ENCODE measurements at places on chromosomes 2 and 18.
A peak's percentile ranks its signal among the peaks of the same experiment; 100 is the strongest.

- DNase-seq, result no peak
These were observed 78.9 kb downstream of the MAP4K4 start for GRCh38 chr2:101776172-101777043.

GRCh38 chr18:3912705-3913104 is 462.7 kb downstream of the TGIF1 start:
- peak; percentile 43 for DNase-seq

DNA sequence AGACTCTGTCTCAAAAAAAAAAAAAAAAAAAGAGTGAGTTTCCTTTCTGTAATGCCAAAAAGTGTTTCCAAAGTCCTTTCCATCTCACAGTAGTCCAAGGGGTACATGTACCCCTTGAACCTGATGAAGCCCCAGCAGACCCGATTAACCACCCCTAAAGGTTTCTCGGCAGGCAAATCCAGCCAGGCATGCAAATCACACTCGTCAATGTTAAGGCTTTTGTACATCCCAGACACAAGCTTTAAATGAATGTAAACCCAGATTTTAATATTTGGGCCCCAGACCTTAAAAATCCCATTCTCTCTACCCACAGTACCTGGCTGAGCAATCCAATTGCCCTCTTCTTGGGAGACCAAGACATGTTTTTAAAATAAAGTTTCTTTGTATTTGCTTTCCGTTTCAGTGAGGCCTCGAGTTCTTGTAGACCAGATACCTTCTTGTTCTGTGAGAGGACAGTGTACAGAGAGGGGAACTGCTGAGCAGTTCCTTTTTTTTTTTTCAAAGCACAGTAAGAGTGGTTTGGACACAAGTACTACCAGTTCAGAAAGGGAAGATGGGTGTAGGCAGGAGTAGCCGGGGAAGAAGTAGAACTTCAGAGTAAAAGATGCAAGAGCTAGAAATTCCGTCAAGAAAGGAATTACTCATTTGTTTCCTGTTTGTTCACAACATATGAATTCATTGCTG is at the start of gene NLRC4:
NLRC4 (minus strand) TSS at position 465 of the 684 bp plus-strand sequence. CDS start 8,111 bp downstream, outside the sequence.
- no peak for DNase-seq

DNA sequence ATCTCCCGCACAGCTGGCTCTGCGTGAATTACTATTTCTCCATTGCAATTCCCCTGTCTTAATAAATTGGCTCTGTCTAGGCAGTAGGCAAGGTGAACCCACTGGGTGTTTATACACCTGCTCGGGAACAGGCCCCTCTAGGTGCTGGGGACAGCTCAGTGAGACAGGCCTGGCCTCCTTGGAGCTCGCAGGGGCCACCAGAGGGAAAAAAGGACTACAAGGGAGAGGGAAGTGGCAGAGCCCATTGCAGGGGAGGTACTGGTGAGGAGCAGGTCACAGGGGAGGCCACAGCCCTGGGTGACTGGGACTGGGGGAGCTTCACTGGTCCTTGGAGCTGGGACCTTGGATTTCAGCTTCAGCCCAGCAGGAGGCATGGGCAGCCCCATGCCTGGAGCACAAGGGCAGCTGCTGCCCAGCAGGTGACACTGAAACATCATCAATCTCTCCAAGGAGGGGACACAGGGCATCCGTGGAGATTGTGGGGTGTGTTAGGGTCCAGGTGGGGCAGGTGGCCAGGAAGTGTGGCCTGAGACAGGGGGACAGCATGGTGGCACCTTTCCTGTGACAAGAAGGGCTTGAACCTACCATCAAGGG is 31.2 kb downstream of the NGEF start:
- no peak for DNase-seq

DNA sequence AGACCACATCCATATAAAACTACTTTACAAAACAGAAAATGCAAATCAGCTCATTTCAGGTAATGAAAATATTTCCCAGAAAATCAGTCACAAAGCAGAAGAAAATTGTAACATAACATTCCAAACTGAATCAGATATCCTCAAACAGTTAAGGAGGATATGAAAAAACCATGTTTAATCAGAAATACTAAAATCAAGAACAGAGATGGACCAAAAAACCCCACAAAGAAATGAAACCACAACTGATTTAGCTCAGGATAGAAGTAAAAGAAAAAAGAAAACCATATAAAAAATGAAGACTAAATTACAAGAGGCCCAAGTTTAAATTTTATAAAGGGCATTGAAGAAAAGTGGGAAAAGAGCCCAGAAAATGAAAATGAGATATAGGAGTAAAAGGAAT is 102.9 kb downstream of the RAB3GAP1 start:
- DNase-seq, result no peak

GRCh38 chr2:179478771-179479170 is 214.1 kb upstream of the SESTD1 start:
- DNase-seq, result no peak

DNA sequence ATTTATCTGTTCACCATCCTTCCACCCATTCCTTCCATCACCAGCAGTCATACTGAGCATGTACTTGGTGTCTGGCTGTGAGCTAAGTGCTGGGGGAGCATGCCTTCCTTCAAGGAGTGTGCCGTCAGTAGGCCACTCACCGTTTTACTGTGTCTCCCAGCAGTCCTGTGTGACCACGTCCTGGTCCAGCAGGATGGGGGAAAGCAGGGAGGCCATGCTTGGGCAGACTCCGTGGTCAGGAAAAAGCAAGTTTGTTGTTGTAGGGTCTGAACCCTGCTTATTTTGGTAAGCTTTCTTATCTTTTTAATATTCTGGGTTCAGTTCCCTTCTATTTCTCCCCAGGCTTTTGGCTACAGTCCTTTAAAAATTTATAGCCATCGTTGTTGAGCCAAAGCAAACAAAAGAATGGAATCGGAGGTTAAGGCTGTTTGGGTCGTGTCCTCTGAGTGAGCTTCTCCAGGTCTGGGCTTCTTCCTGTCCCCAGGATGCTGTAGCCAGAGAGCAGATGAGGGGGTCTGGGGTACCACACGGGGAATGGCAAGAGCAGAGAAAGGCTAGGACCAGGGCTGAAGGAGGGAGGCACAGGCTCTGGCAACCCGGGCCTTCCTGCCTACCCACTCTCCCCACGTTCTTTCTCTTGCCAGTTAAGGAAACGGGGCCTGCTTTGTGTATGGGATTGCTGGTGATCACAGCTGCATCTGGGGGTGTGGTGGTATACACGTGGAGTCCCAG is 13.5 kb downstream of the SLC30A3 start:
- peak; percentile 50 for DNase-seq

All from fibroblast of skin of scalp (primary cell).